Vagina (tissue), 2 donors: ENCODE measurements at places on chromosomes 13 and 19. TPM values are rescaled to one million over a fixed set of nuclear protein-coding genes. Genes with fewer than 3 reads are reported as not detected.
A peak's percentile ranks its signal among the peaks of the same experiment; 100 is the strongest.

The C1QTNF9B gene
- not detected for total RNA-seq

GRCh38 chr13:114025405-114025713 lies 51.5 kb upstream of the C13orf46 start:
- H3K27me3 ChIP-seq = no peaks in the 10 kb centered on the region
- peak overlapping the region; percentile 72 for H3K27ac ChIP-seq
- H3K4me3 ChIP-seq = no peak overlapping the region
- H3K4me1 ChIP-seq = peaks cover 21% of the 10 kb centered on the region
- no peak for DNase-seq
- peaks cover 15% of the 10 kb centered on the region for H3K36me3 ChIP-seq

The GARIN5A gene
- total RNA-seq = not detected

The ELSPBP1 gene
- total RNA-seq = not detected

The CCNA1 gene
- not detected for total RNA-seq

DNA sequence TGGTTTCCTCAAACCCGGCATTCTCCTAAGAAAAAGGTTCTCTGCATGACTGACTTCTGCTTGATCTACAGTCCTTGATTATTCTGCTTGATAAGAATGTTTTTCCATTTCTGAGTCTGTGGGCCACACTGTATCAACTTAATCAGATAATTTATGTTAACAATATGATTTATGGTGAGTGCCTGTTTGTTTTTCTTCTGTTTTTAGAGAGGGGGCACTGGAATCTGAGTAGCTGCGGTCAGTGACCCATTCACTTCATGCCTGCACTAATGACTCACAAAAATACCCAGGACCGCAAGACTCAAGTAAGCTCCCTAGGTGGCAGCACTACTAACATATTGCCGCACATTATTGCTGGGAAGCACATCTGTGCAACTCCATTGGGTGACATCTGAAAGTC lies 542.3 kb upstream of the ATXN8OS start:
- no peaks in the 10 kb centered on the region for H3K36me3 ChIP-seq
- no peak for DNase-seq
- H3K27me3 ChIP-seq = no peaks in the 10 kb centered on the region
- no peak overlapping the region for H3K4me3 ChIP-seq

GRCh38 chr19:11045536-11045935 lies 43.7 kb upstream of the LDLR start:
- peaks cover 18% of the 10 kb centered on the region for H3K36me3 ChIP-seq
- no peaks in the 10 kb centered on the region for H3K4me1 ChIP-seq
- DNase-seq = no peak
- H3K27me3 ChIP-seq = no peaks in the 10 kb centered on the region
- H3K27ac ChIP-seq = no peak overlapping the region

- peaks cover 5% of the 10 kb centered on the region for H3K36me3 ChIP-seq
- H3K27me3 ChIP-seq = no peaks in the 10 kb centered on the region
- H3K4me3 ChIP-seq = no peak overlapping the region
- peaks cover 27% of the 10 kb centered on the region for H3K4me1 ChIP-seq
- no peak overlapping the region for H3K27ac ChIP-seq
- no peak for DNase-seq
Observed at GRCh38 chr13:110876609-110877008, 38.3 kb downstream of the ANKRD10 start.

DNA sequence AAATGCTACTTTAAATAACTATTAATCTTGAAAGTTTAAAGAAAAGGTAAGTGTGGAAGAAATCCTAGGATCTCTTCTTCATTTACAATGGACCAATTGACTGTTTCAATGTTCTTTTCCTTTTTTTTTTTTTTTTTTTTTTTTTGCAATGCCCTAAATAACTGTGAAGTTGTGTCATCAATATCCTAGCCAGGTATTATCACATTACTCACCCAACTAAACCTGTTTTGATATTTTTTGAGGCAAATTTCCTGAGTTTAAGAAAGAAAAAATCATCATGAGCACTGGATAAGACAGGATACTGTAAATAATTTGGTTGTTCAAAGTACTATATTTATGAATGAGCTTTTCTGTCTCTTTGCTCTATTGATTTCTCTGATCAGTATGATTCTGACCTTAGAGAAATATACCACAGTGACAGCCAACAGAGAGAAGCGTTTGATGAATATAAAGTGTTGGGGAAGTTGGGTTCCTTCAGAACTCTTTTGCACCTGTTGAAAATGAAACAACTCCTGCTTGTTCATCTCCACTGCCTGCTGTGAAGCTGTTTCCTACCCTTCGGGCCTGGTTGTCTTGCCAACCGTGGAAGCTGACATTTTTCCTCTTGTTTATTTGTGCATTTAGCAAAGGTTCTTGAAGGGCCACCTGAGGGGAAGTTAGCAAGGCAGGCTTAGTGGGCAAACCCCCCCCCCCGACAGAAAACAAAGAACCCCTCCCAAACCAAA lies 1220.5 kb upstream of the SLC10A2 start:
- H3K27ac ChIP-seq = no peak overlapping the region
- H3K36me3 ChIP-seq = no peaks in the 10 kb centered on the region
- no peaks in the 10 kb centered on the region for H3K27me3 ChIP-seq
- DNase-seq = no peak
- no peak overlapping the region for H3K4me3 ChIP-seq

DNA sequence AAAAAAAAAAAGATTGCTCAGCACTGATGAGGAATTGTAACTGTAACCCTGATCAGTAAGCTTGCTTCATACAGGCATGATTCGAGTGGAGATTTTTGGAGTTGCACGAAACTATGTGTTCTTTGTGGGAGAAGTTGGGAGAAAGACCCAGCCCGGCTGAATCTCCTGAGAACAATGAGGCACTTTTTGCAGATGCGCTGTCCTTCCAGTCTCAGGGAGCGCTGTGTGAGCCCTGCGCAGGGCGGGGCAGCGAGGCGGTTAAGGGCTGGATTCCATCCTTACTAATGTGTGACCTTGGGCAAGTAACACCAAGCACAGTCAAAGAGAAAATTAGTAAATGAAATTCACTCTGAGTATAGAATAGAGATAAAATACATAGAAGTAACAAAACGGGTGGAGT lies 76.9 kb downstream of the SIPA1L3 start:
- no peaks in the 10 kb centered on the region for H3K27me3 ChIP-seq
- peaks cover 39% of the 10 kb centered on the region for H3K4me1 ChIP-seq
- no peak for DNase-seq
- H3K27ac ChIP-seq = no peak overlapping the region
- no peaks in the 10 kb centered on the region for H3K36me3 ChIP-seq

The PSG7 gene
- total RNA-seq = not detected

The INSR gene
- total RNA-seq = 86.7 TPM

GRCh38 chr19:47663435-47663910 lies 49.7 kb upstream of the EHD2 start:
- no peaks in the 10 kb centered on the region for H3K36me3 ChIP-seq
- H3K4me3 ChIP-seq = no peak overlapping the region
- DNase-seq = no peak
- H3K4me1 ChIP-seq = peaks cover 96% of the 10 kb centered on the region

The SMIM44 gene
- not detected for total RNA-seq

DNA sequence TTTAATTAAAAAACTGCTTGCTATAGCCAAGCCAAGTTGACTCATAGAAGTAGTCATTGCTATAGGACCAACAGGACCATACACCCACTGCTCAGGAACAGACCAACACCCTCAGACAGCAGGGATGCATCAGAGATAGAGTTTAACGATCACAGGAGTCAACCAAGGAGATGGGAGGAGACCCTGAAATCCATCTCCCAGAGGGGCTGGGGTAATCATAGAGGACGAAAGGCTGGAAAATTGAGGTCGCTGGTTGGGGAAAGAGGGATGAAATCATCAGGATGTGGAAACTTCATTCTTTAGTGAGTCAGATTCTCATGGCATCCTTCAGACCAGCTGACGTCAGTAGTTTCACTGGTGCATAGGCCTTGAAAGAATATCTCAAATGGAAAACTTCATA lies 160.4 kb upstream of the GPC6 start:
- H3K27ac ChIP-seq = no peak overlapping the region
- no peak for DNase-seq
- no peaks in the 10 kb centered on the region for H3K4me1 ChIP-seq
- H3K36me3 ChIP-seq = no peaks in the 10 kb centered on the region

DNA sequence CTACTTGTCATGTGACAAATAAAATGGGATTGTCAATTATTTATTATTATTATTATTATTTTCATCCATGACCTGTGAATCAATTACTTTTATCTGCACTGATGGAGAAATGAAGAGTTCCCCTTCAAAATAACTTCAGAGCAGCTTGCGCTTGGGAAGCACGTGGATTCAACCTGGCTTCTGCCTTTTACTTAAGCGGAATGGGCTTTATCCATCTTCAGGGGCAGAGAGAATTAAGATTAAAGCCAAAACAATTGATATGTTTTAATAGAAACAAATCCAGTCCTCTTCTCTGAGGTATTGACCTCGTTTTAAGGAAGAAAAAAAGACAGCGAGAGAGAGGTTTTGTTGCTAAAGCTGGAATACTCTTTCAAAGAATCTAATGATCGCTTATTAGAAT lies 876 bp downstream of the SACS start:
- no peaks in the 10 kb centered on the region for H3K27me3 ChIP-seq
- no peak overlapping the region for H3K27ac ChIP-seq
- no peaks in the 10 kb centered on the region for H3K36me3 ChIP-seq
- DNase-seq = no peak
- peak overlapping the region; percentile 41 for H3K4me3 ChIP-seq
- peaks cover 14% of the 10 kb centered on the region for H3K4me1 ChIP-seq

- no peak for DNase-seq
- no peak overlapping the region for H3K27ac ChIP-seq
- H3K36me3 ChIP-seq = no peaks in the 10 kb centered on the region
- no peak overlapping the region for H3K4me3 ChIP-seq
- H3K4me1 ChIP-seq = peaks cover 32% of the 10 kb centered on the region
Observed at GRCh38 chr19:50728084-50728737, 5.0 kb downstream of the CLEC11A start.

DNA sequence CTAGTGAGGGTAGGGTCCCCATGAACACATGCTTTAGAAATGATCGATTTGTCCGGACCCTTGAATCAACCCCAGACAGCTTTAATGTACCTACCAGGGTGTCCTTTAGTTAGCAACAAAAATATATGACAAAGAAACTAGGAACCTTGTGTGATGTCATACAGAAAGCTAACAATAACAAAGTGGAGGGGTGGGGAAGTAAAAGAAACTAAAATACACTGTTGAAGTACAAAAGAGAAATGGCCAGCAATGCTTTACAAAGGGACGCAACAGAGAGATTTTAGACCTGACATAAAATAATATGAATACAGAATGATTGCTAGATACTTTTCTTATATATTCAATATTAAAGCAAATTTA lies 40.0 kb downstream of the DZIP1 start:
- DNase-seq = no peak
- H3K27me3 ChIP-seq = no peaks in the 10 kb centered on the region
- H3K4me1 ChIP-seq = no peaks in the 10 kb centered on the region
- H3K4me3 ChIP-seq = no peak overlapping the region
- H3K27ac ChIP-seq = no peak overlapping the region
- no peaks in the 10 kb centered on the region for H3K36me3 ChIP-seq

- no peak for DNase-seq
- H3K4me1 ChIP-seq = peaks cover 40% of the 10 kb centered on the region
- no peaks in the 10 kb centered on the region for H3K27me3 ChIP-seq
- no peaks in the 10 kb centered on the region for H3K36me3 ChIP-seq
Observed at GRCh38 chr19:5001615-5002014, 32.7 kb downstream of the KDM4B start.

- H3K36me3 ChIP-seq = no peaks in the 10 kb centered on the region
- no peaks in the 10 kb centered on the region for H3K27me3 ChIP-seq
- no peak overlapping the region for H3K4me3 ChIP-seq
- no peak for DNase-seq
Observed at GRCh38 chr13:108407495-108407894, 138.0 kb downstream of the TNFSF13B start.

DNA sequence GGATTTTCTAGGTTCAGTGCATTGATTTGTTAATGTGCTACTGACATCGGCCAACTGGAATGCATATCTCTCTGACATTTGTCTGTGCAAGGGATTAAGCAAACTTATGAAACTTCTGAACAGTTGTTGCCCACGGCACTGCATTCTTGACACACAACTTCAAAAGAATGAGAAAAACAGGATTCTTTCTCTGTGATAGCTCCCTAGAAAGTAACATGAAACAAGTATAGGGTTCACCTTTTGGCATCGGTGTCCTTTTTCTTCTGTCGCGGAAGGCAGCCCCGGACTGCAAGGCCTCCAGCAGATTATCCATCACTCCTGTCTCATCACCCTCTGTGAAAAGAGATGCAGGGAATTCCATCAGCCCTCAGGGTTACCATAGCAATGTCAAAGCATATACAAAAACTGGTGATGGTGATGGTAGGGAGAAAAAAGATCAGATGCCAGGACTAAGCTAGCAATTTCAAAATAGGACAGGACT lies 389.2 kb downstream of the DIAPH3 start:
- H3K36me3 ChIP-seq = no peaks in the 10 kb centered on the region
- H3K27me3 ChIP-seq = no peaks in the 10 kb centered on the region
- H3K4me3 ChIP-seq = no peak overlapping the region
- DNase-seq = no peak
- no peaks in the 10 kb centered on the region for H3K4me1 ChIP-seq

- no peaks in the 10 kb centered on the region for H3K36me3 ChIP-seq
- no peaks in the 10 kb centered on the region for H3K4me1 ChIP-seq
- no peaks in the 10 kb centered on the region for H3K27me3 ChIP-seq
- H3K27ac ChIP-seq = no peak overlapping the region
Observed at GRCh38 chr13:99749271-99750019, 222.1 kb downstream of the ZIC5 start.

The RAB3A gene
- 5.6 TPM for total RNA-seq

The ZNF763 gene
- 2.9 TPM for total RNA-seq

The ZNF177 gene
- total RNA-seq = 0.98 TPM

DNA sequence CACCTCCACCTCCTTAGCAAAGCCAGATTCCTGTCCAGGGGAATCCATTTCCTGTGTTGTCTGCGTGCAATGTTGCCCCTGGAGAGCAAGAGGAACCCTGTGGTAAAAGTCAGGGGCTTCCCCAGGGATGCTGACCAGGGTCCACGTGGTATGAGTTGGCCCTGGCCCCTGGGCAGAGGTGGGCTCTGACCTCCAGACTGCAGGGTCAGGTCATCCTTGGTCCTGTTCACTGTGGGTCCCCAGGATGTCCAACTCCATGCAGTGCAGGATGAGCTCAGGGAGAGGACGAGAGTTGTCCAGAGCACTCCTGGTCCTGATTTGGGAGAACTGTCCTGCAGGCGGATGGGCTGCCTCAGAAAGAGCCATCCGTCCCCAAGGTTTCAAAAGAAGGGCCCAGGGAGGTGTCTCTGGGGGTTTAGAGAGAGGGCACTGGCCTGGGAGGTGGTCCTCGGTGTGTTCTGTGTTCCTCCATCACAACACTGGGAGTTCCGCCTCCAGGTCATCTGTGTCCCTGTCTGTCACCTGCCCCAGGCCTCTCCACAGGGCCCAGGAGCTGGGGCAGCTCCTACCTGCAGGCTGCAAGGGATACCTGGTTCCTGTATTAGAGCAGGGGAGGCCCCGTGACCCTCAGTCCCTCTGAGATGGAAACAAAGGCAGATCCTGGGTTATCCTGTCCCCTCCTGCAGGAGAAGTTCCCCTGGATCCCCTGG lies 1.2 kb upstream of the CEACAM4 start:
- DNase-seq = no peak
- no peaks in the 10 kb centered on the region for H3K27me3 ChIP-seq
- H3K36me3 ChIP-seq = no peaks in the 10 kb centered on the region
- no peaks in the 10 kb centered on the region for H3K4me1 ChIP-seq

GRCh38 chr13:75482070-75482819 lies at the start of gene TBC1D4:
TBC1D4 (minus strand) TSS chr13:75482169; CDS start chr13:75481767, 402 bp downstream.
- no peaks in the 10 kb centered on the region for H3K27me3 ChIP-seq
- H3K4me3 ChIP-seq = peak within 1 kb of the TSS; percentile 56
- H3K4me1 ChIP-seq = peaks cover 23% of the 10 kb centered on the region
